ENCODE measurements at places on chromosomes 1 and 21.
A peak's percentile ranks its signal among the peaks of the same experiment; 100 is the strongest.

GRCh38 chr21:32249511-32250280, 29.2 kb downstream of the MIS18A start:
- no peak for DNase-seq

DNA sequence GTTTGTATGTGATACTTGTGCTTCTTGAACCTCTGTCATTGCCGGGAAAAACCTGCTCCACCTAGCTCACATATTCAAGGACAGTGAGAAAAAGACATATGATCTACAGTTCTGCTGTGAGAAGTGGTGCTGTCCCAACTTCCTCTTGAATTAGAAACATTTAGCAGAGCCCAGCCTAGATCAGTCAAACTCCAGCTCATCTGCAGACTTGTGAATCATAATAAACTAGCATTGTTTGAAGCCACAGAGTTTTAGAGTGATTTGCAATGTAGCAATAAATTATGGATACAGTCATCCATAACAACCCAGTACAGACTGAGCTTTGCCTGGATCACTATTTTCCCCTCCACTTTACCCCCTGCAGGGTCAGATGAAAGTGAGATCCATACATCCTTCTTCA, 497.8 kb downstream of the PLA2G4A start:
- peak; percentile 45 for DNase-seq

DNA sequence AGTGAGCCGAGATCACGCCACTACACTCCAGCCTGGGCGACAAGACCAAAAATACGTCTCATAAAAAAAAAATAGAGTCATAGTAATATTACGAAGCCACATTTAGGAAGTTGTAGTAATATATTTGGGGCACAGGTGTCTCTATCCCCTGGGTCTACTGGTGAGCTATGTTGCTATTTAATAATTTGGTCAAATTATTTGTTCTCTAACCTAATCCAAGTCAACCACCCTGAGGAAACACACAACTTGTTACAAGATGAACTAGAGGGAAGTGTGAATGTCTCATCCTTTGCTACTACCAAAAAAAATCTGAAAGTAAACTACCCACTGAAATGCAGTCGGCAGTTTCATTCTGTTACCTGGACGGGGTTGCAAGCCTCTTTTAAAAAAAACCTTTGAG, 35.3 kb downstream of the RGS8 start:
- DNase-seq, result no peak

DNA sequence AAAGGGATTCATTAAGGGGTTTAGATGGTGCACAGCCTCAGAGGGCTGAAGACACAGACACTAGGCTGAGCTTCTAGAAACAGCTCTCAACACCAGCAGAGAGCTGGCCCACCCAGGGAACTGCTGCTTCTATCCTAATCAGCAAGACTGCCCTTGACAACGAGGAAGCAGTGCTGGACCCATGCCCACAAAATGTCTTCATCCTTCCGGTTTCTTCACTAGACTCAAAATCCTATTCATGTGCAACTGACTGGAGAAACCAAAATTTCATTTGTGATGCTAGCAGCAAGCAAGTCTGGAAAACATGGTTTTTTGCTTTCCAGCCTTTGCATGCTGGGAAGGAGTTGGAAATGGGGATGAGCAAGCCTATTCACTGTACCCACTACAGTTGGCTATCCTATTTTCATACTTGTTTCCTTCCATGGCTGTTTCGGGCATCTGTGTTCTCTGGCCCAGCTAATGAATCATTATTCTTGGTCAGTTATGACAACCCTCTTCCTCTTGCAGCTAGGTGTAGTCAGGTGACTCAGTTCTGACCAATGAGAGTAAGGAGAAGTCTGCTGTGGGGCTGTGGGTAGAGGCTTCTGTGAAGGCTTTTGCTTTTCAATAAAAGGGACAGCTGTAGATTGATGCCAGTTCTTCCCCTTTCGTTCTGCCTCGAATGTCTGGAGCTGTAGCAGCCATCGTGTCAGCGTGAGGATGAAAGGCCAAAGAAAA, 14.6 kb upstream of the TMEM61 start:
- peak; percentile 71 for DNase-seq

GRCh38 chr1:2050461-2050792, 216 bp downstream of the PRKCZ start:
- no peak for DNase-seq

- no peak for DNase-seq
These were observed 23.1 kb upstream of the RAP1A start for GRCh38 chr1:111596499-111596898.
